ENCODE measurements at places on chromosomes 16 and 17. TPM values are rescaled to one million over a fixed set of nuclear protein-coding genes. Genes with fewer than 3 reads are reported as not detected.

The DDX19B gene
- polyA plus RNA-seq, result 20.1 TPM

The CCDC154 gene
- polyA plus RNA-seq, result 0.41 TPM

DNA sequence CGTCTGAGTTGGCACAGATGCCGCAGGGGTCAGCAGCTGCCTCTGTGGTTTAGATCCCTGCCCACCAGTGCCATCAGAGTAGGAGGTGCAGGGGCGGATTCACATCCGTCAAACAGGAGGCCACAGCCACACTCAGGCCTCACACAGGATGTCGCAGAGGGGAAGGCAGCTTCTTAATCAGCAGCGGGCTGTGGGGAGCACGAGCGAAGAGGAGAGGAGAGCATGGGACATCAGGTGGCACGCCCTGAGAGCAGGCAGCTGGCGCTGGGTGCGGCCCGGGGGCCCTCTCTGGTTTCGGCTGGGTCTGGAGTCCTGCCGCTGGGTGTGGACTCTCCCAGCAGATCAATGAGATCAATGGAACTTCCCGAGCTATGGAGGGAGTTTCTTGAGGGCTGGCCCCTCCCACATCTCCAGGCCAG lies 9.6 kb downstream of the LLGL2 start:
- no peaks in the 10 kb centered on the region for H3K36me3 ChIP-seq
- DNase-seq, result no peak
- no peak overlapping the region for H3K4me3 ChIP-seq

- H3K27ac ChIP-seq, result no peak overlapping the region
- no peak overlapping the region for H3K4me3 ChIP-seq
- H3K4me1 ChIP-seq, result peaks cover 8% of the 10 kb centered on the region
- H3K27me3 ChIP-seq, result no peaks in the 10 kb centered on the region
Observed at GRCh38 chr16:3127745-3128144, 7.1 kb upstream of the ZNF213 start.

DNA sequence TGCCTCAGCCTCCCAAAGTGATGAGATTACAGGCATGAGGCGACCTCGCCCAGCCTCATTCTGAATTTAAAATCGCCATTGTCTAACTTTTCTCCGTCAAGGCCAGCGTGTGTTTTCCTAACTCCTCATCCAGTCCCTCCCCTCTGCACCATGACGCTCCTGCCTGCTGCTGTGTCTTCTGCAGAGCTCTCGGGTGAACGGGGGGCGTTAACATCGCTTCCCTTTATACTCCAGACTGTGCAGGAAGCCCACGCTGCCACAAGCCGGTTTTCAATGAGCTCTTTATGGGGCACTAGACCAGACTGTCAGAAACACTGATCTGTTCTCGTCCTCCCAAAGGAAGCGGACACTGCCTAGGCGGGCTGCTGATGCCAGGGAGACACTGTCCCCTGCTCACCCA lies 13.2 kb downstream of the AANAT start:
- no peaks in the 10 kb centered on the region for H3K27me3 ChIP-seq
- H3K4me3 ChIP-seq, result no peak overlapping the region
- no peak for DNase-seq

DNA sequence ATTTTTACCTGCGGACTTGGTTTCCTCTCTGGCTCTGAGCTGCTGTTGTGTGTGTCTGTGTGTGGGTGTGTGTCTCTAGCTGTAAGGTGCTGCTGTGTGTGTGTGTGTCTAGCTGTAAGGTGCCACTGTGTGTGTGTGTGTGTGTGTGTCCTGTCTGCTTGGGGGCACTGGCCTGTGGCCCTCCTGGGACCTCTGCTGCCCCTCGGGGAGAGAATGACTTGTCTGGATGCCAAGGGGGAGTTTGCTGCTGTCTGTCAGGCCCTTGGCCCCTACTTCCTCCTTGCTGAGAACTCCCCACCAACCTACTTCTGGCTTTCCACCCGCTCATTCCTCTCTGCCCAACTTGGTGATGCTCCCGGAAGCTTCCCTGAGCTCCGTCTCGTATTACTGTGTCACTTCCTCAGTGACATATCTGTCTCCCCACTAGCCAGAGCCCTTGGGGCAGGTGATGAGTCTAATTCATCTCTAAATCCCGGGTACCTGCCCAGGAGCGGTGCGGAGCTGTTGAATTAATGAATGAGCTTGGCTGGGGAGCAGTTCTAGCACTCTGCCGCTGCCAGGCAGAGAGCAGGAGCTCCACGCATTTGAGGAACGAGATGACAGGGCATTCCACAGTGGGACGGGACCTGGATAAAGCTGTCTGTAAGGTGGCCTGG lies 3.5 kb upstream of the LASP1NB start:
- H3K36me3 ChIP-seq, result peaks cover 18% of the 10 kb centered on the region
- H3K27ac ChIP-seq, result peak overlapping the region; percentile 67
- no peak overlapping the region for H3K4me3 ChIP-seq
- no peak for DNase-seq

DNA sequence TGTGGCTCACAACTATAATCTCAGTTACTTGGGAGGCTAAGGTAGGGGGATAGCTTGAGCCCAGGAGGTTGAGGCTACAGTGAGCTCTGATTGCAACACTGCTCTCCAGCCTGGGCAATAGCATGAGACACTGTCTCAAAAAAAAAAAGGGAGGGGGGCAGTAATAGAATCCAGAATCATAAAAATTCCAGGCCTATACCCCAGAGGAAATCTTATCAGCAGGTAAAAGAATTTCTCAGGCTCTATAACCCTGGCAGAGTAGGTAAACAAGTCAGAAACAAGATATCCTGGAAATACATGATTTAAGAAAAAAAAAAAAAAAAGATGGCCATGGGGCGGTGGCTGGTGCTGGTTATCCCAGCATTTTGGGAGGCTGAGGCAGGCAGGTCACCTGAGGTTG lies 12.9 kb downstream of the SPAG9 start:
- no peaks in the 10 kb centered on the region for H3K4me1 ChIP-seq
- no peak overlapping the region for H3K27ac ChIP-seq
- DNase-seq, result no peak
- H3K4me3 ChIP-seq, result no peak overlapping the region
- H3K36me3 ChIP-seq, result no peaks in the 10 kb centered on the region
- H3K27me3 ChIP-seq, result no peaks in the 10 kb centered on the region

DNA sequence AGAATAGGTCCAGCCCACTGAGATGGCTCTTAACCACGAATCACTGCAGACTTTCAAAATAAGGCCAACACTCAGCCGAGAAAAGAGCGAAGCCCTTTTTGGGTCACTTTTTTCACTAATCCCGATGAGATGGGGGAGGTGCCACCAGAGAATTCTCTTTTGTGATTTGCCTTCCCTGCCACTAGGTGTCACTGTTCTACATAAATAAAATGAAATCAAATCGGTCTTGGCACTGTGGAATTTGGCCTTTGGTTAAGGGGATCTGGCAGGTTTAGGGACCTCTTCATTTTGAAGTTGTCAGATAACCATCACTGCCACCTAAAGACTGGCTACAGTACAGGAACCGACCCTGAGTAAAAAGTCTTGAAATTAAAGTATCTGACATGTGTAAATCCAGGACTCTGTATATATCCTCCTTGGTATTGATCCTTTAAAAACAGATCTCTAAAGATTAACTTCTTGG lies 147.0 kb downstream of the HS3ST4 start:
- no peak overlapping the region for H3K4me3 ChIP-seq
- no peaks in the 10 kb centered on the region for H3K4me1 ChIP-seq
- H3K27ac ChIP-seq, result no peak overlapping the region
- 0 out of 2 replicates have a peak, but pooled peaks cover 8% of the 10 kb centered on the region for H3K27me3 ChIP-seq
